ENCODE measurements at places on chromosomes 3 and 15.

DNA sequence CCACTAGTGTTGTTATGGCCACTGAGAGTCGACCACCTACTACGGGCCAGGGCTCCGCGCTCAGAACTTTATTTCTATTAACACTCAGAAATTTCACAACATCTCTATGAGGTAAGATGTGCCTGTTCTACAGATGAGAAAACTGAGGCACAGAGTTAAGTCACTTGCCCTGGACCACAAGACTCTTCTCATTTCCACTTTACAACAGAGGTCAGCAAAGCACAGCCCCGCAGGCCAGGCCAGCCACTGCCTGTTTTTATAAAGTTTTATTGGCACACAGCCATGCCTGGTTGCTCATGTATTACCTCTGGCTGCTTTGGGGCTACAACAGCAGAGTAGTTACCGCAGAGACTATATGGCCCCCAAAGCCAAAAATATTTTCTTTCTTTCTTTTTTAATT, 503.6 kb downstream of the SHQ1 start:
- no peak for DNase-seq

DNA sequence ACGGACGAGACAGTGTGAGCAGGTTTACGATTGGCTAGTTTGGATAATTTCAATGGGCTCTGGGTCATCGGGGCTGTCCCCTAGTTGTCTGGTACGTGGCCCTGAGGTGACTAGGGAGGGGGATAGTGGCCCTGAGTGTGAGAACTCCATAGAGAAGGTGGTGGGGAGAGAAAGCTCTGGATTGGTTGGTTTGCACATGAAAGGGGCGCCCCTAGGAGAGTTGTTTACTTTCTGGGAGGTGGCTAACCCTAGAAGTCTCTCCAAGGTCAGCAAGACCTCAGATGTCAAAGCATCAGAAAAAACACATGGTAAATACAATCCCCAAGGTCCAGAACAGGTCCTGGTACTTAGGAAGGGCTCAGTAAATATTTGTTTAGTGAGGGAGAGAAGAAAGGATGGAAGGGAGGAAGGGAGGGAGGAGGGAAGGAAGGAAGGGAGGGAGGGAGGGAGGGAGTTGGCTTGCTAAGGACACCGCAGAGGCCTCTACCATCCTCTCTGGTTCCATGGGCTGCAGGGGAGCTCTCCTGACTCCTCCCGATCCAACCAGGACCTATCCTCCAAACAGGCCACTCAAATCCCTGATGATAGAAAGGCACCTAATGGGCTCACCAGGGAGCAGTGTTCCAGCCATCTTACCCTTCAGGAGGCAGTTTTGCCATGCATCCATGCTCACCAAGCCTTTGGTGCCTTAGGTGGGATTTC, 3.0 kb upstream of the TRH start:
- no peak for DNase-seq

DNA sequence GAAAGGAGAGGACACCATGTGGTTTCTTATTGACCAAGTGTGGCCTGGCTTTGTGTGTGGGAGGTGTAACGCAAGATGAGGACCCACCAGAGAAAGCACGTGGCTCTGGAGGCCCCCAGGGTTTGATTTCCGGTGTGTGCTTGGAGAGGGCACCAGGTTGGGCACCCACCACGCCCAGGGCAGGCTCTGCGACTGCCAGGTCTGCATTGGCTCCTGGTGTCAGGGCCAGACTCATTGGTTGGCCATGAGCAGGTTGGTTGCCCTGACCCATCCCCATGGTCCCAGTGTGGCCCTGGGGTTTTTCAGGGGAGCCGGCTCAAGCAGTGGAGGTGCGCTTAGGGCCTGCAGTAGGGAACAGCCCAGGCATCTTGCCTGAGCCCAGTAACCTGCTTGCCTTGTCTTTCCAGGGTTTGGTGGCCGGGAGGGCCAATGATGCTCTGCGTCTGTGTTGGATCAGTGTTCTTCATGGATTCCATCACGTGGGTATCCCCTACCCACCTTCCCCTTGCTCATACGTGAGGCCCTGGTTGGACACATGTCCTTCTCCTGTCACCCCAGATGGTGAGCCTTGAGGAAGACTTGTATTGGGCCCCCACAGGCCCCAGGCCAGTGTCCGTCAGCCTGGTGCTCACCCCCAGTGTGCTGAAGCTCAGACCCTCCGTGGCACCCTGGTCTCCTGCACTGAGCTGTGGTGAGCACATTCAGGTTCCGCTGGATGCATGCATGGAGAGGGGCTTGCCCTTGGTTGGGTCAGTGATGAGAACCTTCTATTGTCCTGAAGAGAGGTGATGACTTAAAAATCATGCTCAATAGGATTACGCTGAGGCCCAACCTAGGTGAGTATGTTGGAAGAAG, 193.9 kb downstream of the UBE3A start:
- no peak for DNase-seq

GRCh38 chr15:56194035-56194434, 49.6 kb downstream of the RFX7 start:
- DNase-seq: no peak

GRCh38 chr15:47565949-47566348, 151.4 kb upstream of the SEMA6D start:
- DNase-seq: no peak

DNA sequence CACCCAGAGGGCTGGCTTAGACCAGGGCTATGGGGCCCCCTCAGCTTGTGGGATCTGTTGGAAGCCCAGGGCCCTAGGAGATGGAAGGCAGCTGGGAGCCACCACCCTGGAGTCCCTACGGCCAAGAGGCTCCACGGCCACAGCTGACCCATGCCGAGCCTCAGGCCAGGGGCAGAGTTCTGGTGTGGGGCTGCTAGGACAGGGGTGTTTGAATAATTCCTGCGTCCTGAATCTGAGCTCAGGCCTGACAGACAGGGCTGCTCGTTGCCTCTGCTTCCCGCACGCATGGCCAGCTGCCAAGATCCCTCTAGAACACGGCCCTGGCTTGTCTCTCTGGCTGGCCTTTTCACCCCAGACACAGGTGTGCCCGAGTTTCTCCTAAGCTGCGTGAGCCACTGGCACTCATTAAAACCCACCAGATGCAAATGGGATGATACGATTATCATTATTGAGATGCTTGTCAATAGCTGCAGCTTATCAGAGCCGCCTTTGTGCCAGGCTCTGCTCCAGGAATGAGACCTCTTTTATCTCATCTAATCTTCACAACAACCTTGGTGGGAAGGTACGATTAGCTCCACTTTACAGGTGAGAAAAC, 70.2 kb downstream of the EFCAB12 start:
- no peak for DNase-seq
